Fibroblast of skin of right biceps (primary cell): ENCODE measurements at places on chromosomes 16 and 17.

GRCh38 chr17:79919862-79920720 is 80.9 kb upstream of the CBX4 start:
- DNase-seq: no peak

DNA sequence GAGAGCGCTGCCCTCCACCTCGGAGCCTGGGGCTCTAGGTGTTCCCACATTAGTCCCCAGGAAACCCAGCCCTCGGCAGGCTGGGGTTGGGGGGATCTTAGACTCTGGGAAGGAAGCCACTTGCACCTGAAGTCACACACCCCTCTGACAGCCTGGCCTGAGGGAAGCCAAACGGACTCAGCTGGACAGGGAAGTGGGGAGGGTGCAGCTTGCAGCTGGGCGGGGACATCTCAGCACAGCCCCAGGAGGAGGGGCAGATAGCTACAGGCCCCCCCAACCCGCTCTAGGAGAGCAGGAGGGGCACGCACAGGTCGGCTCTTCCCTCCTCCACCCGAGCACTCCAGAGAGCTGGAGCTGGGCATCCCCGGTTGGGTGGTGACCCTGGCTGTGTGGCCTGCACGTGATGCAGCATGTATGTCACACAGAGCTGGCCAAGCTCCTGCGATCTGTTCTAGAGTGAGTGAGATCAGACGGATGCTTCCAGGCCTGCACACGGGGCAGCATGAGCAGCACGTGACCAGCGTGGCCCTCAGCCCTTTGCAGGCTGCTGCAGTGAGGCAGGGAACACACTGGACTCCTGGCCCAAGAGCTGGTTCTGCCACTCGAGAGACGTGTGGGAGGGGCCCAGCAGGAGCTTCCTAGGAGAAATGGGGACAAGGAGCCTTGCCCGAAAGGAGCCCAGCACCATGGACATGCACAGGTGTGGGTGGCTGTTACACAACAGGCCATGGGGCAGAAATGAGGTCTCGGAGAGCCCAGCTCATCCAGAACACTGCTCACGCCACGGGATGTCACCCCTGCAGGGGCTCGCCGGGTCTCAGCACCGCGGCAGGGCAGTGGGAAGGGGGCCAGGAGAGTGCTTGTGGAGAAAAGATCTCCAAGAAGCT is 15.4 kb downstream of the KIFC3 start:
- no peak for DNase-seq

DNA sequence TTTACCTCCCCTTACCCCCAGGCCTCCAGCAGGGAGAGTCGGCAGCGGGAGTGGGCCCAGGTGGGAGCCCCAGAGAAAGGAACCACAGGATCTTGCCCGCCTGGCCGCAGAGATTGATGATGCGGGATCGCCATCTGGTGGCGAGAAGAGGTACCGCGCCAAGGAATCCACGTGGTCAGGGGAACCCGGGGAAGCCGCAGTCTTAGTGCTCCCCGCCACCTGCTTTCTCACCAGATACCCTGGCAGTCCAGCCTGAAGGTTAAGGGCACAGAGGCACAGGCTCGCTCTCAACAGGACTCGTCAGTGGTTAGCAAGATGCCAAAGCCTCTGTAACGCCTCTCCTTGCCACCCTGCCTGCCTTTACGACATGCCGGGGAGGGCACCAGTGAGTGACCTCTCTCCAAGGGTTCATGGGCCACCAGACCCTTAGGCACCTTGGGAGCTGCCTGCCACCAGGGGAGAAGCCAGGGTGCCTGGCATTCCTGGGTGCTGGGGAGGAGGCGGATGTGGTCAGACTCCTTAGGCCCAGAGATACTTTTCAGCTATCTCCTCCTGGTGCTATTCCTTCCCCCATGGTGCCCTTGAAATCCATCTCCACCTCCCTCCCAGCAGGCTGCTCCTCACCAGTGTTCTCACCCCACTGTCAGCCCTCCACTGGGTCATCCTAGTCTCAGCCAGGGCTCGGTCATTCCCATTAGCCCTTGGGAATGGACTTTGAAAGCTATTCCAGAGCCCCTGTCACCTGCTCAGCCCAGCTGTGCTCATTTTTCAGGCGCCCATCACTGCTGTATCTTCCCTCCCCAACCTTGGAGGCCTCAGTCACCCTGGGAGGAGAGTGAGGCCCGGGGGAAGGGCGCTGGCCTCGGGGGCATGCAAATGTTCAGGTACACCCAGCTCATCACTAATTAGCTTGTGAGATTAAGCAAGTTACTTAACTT is 5.5 kb upstream of the RHBDF2 start:
- DNase-seq: peak; percentile 60

DNA sequence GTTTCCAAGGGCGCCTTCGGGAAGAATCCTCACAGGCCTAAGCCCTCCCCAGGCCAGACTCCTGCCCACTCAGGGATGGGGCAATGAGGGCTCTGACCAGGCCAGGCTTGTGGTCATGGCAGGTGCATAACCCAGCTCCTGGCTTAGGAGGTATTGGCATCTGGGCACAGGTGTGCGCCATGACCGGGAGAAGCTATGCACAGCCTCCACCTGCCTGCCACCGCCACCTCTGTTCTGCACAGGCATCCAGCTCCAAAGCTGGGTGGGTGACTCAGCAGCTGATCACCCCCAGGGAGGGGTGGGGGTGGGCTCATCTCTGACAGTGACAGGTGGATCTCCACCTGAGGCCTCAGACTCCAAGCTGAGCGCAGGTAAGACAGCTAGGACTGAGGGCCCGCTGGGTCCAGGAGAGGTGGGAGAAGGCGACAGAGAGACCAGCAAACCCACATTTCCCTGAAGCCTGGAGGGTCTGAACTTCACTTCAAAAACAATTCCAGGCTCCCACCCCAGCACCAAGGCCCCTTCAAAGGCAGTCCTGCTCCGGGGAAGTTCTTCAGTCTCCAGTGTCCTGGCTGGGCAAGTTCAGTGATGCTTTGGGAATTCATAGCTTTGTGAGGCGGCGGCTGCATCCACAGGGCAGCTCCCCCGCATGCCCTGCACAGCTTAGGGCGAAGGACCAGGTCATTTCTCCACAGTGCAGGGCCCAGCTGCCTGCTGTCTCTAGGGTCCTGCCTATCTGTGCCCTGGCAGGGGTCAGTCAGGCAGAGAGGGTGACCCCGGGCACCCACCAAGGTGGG is 121.6 kb upstream of the SMURF2 start:
- DNase-seq: no peak

DNA sequence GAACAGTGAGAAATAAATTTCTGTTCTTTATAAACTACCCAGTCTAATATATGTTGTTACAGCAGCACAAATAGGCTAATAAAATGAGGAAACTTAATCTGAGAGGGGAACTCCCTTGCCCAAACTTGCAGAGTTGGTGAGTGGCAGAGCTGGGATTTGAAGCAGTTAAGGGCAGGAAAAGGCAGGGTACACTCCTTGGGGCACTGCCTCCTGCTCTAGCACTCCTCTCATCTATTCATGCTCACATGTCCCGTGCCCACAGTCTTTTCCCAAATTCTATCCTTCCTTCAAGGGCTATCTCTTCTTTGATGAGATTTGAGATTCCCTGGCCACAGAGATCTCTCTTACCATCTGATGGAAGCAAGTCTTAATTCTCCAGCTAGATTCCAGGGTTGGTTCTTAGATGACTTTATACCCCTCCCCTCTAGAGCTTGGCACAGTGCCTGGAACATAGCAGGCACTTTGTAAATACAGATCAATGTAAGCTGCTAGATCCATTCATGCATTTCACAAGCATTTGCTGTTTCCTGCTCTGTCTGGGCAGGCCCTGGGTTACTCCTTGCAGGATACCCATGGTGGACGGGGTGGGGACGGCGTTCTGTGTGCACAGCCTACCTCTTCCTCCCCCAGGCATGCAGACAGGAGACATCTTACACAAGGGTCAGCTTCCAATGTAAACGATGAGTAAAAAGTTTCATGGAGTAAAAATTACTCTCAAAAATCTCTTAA is 39.2 kb upstream of the ABCC12 start:
- peak; percentile 36 for DNase-seq

DNA sequence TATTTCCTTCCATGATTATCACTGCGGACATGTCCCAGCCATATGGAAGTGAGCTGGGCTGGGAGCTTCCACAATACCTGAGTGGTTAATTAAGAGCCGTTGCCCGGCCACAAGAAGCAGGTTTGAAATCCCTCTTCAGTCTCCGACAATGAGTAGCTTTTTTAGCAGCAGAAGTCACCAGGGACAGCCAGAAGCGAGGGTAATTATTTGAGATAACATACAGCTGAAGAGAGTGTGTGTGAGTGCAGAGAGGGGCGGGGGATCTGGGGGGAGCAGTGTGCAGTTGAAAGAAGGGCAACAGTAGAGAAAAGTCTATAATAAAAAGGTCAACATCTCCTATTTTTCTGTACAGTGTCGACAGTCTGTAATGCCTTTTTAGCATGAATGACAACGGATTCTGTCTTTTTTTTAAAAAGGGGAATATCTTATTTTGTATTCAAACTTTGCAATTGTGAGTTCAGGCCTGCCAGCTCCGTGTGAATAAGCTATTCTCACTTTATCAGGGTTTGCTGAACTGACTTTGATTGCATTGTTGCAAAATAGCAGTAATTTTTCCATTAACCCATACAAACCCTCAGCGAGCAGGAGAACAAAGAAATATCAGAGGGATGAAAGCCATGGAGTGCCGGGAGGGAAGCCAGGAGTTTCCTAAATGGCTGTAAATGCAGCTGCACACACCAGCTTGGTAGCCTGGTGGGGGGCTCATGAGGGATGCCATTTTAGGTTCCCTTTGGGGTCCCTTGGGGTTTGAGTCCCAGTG is 220.3 kb upstream of the IRX3 start:
- peak; percentile 19 for DNase-seq

DNA sequence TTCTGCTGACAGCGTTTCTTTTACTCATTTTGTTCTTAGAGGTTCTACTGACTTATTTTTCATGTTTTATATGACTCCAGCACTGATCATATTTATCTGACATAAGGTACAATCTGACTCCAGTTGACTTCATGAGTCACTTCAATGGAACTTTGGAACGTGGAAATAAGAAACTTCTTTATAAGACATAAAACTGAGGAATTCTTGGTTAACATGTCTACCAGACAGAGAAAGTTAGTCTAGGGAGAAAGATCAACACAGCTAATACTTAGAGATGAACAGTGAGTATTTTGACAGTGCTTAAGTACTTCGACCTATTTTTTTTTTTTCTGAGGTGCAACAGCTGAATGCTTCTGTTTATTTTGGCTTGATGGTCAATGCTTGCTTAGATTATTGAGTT is 679.5 kb downstream of the KCNJ2 start:
- DNase-seq: peak; percentile 73

GRCh38 chr16:50523710-50524109 is 24.5 kb upstream of the NKD1 start:
- DNase-seq: no peak

GRCh38 chr16:27426423-27427408 is 24.7 kb downstream of the IL21R start:
- peak; percentile 89 for DNase-seq

GRCh38 chr17:17904166-17905035 is 67.6 kb upstream of the SREBF1 start:
- DNase-seq: no peak

- no peak for DNase-seq
These were observed at the start of gene EME2 for GRCh38 chr16:1772362-1772907. Gene EME2 (plus strand): TSS chr16:1772810. CDS start chr16:1773228, 418 bp downstream.

DNA sequence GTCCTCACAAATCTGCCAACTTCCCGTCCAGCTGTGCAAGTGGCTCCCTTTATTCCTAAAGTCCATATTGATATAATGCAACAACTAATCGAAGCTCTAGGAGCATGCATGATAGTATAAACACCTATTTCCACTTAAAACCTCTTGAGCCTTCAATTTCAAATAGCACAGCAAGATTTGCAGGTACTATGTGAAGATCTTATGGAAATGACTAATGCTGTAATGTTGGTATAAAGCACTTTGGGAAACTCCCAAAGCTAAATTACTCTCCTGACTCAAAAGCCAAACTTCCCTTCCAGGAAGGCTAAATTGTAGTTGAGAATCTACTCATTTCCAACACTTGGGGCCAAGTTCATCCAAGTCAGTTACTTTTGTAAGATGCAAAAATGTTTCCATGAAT is 287.6 kb upstream of the CDH11 start:
- DNase-seq: peak; percentile 64

- no peak for DNase-seq
These were observed 30.3 kb upstream of the SUPT4H1 start for GRCh38 chr17:58382108-58382871.

GRCh38 chr17:6374761-6375312 is 60.1 kb downstream of the AIPL1 start:
- peak; percentile 67 for DNase-seq

DNA sequence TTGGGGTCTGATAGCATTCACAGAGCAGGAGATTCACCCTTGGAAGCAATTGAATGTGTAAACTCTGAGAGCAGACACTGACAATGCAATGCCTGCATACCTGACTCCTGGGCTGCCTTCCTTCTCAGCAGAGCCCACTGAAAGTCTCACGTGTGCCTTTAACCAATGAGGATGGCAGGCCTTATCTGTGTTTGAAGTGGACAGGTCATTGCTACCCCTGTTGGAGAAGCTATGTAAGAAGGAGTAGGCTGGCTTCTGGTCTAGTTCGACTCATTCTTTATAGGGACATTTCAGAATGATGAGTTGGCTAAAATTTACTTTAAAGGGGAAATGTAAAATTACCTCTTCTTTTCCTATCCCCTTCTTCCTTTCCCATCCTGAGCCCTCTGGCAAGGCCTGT is 446.3 kb downstream of the SLC39A11 start:
- no peak for DNase-seq

- no peak for DNase-seq
These were observed 180.2 kb upstream of the N4BP1 start for GRCh38 chr16:48790151-48790550.

DNA sequence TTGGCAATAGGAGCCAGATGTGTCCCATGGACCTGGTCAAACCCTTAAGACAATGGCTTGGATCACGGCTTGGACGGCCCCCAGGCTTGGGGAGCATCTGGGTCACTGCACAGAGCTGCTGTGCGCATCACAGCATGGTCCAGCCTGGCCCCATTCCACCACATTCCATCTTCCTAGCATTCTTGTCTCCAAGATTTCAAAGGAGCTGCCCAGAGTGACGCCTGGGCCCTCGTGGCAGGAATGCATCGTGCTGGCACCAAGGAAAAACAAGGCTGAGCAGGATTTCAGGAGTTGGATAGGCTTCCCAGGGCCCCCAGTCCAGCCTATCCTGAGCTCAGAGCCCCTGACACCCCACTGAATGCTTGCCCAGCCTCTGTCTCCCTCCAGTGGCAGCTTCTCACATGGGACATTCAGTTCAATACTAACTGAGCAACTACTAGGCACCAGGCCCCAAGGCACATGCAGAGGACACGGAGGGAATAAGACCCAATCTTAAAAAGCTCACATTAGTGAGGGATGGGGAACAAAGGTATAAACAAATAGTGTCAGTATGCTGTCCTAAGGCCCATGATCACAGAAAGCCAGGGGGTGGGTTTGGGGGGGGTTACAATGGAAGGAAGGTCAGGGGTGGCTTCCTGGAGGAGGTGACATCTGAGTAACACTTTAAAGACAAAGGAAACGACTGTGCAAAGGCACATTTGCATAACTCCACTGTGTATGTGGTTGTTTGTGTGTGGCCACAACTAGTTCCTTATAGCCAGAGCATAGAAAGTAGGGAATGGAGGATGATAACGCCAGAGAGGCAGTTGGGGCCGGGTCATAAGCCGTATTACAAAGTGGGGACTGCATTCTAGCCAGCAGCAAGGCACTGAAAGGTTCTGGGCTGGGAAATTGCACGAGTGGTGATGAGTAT is 34.1 kb downstream of the TK2 start:
- DNase-seq: peak; percentile 42
